GOT3 (cell line): ENCODE measurements at places on chromosomes 7 and 10.

DNA sequence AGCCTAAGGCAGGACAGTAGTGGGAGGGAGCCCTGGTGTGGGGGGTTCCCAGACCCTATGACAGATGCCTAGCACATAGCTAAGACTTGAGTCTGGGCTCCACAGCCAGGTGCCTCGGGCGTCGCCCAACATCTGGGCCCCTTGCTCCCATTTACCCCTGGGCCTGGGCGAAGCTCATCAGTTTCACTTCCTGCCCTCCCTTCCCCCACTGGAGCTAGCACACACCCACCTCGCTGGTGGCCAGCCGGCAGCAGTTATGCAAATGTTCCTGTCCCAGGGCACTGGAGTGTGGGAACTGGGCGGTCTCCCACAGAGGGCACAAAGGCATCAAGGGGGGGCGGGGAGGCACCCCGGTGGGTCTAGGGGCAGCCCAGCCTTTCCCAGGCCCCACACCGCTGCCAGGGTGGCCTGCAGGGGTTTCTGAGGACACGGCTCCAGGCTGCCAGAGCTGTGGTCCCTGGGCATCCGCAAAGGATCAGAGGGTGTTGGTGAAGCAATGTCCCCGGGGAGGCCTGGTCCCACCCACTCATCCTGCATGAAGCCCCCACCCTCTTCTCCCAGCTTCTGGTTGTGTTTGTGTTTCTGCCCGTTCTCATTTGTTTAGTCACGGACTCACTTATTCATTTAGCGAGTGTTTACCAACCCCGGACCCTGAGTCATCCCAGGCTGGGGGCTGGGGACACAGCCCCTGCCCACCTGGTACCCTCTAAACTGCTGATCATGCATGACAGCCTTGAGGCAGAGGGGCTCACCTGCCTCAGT lies 20.4 kb downstream of the SH2B2 start:
- DNase-seq, result no peak

DNA sequence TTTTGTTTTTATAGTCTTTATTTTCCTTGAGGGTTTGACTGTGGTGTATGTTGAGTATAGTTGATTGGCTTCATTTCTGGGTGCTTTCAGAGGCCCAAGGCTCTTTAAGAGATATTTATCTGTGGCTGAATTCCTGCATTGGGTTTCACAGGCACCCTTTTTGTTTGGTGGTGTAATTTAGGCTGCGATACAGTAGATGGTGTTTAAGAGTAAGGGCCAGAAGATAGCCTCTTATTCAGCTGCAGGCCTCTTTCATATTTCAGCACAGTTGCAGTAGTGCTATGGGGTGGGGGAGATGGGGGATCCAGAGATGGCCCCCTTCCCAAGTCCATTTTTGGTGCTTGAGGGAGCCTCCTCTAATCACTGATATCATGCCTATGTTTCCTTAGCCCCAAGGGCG lies 69.7 kb downstream of the MGAM2 start:
- no peak for DNase-seq

DNA sequence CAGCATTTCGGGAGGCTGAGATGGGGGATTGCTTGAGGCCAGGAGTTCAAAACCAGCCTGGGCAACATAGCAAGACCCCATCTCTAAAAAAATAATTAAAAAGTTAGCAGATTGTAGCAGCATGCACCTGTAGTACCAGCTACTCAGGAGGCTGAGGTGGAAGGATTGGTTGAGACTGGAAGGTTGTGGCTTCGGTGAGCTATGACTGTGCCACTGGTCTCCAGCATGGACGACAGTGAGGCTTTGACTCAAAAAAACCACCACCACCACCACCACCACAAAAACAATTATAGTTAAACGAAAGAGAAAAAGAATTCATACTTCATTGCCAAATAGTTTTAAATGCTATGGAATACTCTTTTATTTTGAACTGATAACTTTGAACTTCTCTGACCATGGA lies 63.4 kb downstream of the VTI1A start:
- no peak for DNase-seq

- DNase-seq, result no peak
Measured at GRCh38 chr7:107505997-107506673, 36.3 kb downstream of the GPR22 start.

DNA sequence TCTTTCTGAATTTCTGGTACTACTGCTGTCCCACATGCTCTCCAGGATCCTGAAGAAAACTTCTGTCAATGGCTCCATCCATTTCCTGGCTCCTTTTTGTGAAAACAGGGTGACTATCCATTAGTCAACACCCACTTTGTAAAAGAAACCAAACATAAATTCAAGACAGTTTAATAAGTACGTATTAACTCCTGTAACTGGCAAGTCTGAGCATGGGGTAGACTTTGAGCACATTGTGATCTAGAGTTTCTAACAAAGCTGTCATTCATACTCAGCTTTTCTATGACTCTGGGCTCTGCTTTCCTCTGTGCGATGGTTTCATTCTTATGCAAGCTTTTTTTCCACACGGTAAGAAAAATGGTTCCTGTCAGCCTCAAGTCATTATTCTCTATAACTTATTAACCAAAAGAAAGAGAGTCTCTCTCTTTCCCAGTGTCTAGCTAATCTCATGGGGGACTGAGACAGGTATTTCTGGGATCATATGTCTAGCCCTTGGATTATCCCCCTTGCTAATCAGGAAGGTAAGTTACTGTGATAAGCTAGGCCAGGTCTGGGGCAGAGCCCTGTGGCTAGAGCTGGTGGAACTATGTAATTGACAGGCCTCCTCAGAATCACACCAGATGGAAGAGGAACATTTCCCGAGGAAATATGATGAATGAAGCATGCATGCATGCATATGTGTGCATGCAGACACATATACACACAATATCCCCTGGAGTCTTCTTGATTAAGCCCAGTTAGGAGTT lies 98.5 kb downstream of the GNAI1 start:
- DNase-seq, result no peak

DNA sequence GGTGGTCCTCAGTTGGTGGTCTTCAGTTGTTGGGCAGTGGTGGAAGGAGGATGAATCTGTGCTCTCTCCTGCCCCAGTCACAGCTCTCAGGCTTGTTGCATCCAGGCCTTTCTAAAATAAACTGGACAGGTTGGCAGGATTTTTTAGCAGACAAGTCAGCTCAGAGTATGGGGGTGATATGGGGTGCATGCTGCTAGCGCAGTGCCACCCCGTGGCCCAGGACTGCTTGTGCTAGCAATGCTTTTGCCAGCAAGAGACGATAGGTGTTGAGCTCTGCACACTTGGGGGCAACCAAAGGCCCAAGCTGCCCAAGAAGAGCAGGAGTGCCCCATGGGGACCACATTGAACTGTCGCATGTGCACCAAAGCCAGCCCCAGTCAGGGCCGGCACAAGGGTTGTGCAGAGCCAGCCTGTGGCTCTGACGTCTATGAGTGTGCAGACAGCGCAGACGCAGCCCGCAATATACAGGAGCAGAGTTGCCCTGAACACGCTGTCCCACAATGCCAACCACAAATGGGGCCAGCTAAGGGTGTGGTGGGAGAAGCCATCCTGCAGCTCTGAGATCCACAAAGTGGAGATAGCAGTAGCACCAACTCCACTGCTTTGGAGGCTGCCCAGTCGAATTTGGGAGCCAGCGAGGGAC lies 49.8 kb upstream of the PDSS1 start:
- no peak for DNase-seq

GRCh38 chr10:125081931-125082330 lies 78.4 kb downstream of the CTBP2 start:
- no peak for DNase-seq

DNA sequence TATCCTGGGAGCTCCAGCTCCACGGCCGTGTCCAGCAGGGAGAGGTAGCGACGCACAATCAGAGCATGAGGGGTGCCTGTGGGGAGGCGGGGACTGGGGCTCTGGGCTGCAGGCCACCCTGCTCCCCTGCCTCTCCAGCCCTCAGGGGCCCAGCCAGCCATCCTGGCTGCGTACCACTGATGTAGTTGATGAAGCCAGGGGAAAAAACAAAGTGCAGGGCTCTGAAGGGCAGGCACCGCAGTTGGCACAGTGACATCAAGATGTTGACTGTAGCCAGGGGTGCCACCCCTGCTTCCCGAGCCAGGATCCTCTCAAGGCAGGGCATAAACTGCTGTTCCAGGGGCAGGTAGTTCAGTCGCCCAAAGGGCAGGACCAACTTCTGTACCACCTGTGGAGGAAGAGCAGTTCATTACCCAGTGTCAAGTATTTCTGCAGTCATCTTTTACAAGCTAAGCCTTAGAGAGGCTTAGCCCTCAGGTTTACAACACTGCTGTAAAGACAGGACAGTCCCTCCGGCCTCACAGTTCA lies 2.8 kb downstream of the FASTK start:
- no peak for DNase-seq

DNA sequence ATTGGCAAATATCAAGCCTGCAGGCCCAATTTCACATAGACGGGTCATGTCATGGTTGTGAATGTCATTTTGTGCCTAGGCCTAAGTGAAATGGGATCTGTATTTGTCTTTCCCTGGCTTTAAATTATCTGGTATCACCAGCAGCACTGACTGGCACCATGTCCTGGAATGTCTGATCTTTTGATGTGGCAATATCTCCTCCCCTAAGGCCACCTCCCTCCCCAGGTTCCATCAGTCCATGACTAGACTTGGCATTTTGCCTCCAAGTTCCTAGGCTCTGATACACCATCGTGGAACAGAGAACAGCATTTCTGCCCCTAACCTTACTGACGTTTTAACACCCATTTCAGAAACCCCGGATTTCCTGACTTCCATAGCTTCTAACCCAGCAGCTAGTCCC lies 513.9 kb downstream of the GALNT17 start:
- DNase-seq, result no peak

GRCh38 chr7:69162931-69163670 lies 435.2 kb upstream of the AUTS2 start:
- DNase-seq, result no peak

- DNase-seq, result no peak
Measured at GRCh38 chr7:116426428-116427156, 72.9 kb upstream of the CAV2 start.

- no peak for DNase-seq
Measured at GRCh38 chr7:96189129-96189820, 132.6 kb downstream of the SLC25A13 start.

- DNase-seq, result no peak
Measured at GRCh38 chr10:86636311-86636710, 18.0 kb upstream of the OPN4 start.

DNA sequence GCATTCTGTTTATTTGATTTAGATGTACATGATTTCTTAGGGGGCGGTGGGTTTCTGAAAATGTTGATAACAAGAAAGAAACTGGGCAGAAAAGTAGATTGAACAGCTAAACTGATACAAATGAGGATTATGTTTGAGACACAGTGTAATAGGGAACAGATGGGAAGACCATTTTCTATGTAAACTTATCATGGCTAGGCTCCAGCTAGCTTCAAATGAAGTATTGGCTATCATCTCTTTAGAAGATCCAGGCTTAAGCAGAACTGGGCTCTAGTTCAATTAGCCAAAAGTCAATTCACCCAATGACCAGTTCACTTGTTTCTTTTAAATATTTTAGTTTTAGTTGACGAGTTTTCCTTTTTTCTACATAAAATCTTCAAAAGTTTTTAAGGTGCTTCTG lies 639.5 kb downstream of the ANKRD7 start:
- no peak for DNase-seq

- DNase-seq, result no peak
Measured at GRCh38 chr7:137469191-137469811, 125.8 kb upstream of the PTN start.

- DNase-seq, result no peak
Measured at GRCh38 chr7:98214811-98215321, 3.6 kb downstream of the BHLHA15 start.

DNA sequence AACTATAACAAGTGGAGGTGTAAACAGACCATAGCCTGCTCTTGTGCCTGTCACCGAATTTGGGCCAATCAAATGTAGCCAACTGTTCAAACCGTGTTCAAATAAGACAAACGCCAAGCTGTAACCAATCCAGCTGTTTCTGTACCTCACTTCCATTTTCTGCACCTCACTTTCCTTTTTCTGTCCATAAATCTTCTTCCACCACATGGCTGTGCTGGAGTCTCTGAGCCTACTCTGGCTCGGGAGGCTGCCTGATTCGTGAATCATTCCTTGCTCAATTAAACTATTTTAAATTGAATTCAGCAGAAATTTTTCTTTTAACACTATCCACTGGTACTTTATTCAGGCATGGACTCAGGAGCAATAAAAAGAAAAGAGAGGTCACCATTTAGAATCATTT lies 29.9 kb upstream of the COL1A2 start:
- DNase-seq, result no peak

DNA sequence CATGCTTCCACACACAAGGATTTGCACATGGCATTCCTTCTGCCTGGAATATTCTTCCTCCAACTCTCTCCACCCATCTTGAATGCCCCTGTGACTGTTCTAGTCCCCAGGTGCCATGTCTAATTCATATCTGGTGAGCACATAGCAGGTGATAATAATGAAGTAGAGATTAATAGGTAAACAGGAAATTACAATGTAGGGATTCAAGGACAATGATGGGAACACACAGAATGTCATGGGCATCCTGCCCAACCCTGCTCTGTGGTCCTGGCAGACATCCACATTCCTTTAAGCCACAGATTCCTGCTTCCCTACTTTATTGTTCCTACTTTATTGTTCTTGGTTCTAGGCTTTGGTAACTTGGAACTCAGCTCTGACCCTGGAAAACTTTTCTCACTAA lies 115.8 kb downstream of the THSD7A start:
- DNase-seq, result no peak

GRCh38 chr10:98125940-98126631 lies 8.4 kb upstream of the R3HCC1L start:
- DNase-seq, result no peak

DNA sequence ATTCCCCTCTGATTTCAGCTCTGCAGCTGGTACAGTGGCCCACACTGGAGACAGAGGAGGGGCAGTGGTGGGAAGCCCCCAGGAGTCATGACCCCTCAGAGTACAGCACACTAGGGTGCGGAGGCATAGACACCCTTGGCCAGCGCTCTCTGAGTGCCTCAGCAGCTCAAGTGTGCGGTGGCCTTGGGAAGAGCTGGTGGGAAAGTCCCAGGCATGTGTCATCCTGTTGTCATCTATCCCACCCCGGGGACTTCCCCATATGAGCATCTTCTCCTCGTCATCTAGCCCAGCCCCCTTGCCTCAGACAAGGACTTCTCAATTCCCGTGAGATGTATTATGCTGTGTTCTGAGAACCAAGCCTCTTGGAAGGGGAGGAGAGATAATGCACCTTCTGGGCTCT lies 15.6 kb upstream of the PPIF start:
- no peak for DNase-seq

DNA sequence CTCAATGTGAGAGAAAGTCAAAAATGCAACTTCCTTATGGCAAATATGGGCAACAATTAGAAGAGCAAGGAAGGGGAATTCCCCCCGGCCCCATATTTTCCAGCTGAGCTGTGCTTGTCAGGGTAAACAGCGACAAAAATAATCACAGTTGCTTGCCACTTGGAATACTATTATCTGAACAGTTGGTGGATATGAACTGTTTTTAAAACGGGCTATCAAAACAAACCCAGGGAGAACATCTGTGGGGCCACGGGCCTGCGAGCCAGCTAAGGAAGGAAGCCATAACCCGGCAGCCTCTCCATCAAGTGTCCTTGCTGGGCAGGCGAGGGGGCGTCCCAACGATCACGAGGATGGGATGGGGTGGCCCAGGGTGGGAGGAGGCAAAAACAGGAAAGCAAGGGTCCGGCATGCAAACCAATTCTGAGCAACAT lies 228.4 kb downstream of the ARHGAP12 start:
- no peak for DNase-seq
